ENCODE measurements at places on chromosomes 3 and 15.

DNA sequence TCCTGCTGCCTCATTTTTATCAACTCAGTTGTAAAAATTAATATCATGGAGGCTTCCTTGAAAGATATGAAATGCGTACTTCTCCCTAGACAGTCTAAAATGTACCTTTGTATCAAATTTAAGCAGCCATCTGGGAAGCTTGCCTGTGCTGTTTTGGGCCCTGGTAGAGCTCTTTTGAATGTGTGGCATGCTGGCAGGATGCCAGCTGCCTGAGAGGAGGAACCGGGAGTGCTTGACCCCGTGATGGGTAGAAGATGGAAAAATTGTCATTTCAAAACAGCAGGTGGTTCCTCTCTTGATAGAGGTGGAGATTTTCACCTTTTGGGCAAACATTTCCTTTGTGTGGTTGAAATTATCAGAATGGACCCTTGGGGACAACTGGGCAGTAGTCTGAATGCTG, 245.3 kb downstream of the RPLP1 start:
- no peak for DNase-seq

GRCh38 chr3:127212231-127212630, 19.3 kb downstream of the PRR23E start:
- DNase-seq = no peak

GRCh38 chr15:79376383-79376782, 55.8 kb upstream of the MINAR1 start:
- no peak for DNase-seq

DNA sequence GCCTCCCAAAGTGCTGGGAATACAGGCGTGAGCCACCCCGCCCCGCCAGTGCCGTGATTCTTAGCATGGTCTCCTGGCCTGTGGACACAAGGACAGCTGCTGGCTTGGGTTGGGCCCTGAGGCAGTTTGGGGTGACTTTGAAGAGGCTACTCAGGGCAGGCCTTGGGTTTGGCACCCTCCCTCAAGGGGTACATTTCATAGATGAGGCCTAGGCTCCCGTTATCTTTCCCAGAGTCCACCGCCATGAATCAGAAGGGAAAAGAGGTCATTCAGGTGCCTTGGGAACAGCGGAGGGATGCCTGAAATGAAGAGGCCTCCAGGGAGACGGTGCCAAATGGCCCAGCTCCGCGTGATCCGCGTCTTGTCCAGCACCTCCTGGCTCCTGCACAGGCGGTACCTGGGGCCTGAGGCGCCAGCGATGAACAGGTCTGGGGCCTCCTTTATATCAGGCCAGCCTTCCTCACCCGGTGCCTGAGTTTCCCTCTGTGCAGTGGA, 9.3 kb downstream of the GNAI2 start:
- no peak for DNase-seq

GRCh38 chr3:157427901-157428300, 8.7 kb upstream of the PTX3 start:
- no peak for DNase-seq

- no peak for DNase-seq
Measured at GRCh38 chr3:50525987-50526386, 22.6 kb upstream of the CACNA2D2 start.

DNA sequence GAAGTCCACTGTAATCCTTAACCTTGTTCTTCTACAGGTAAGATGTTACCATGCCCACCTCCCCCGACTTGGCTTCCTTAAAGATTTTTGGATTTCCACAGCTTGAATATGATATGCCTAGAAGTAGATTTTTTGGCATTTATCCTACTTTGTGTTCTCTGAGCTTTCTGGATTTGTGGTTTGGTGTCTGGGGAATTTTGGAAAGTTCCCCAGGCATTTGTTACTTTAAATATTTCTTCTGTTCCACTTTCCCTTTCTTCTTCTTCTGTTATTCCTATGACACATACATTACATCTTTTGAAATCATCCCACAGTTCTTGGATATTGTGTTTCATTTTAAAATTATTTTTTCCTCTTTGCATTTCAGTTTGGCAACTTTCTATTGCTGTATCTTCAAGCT, 122.1 kb upstream of the TMEM108 start:
- DNase-seq = no peak

GRCh38 chr3:88301996-88302393, 152.2 kb downstream of the C3orf38 start:
- DNase-seq = no peak

All from GOT3 (cell line).